ENCODE measurements at places on chromosomes 5 and 9.

DNA sequence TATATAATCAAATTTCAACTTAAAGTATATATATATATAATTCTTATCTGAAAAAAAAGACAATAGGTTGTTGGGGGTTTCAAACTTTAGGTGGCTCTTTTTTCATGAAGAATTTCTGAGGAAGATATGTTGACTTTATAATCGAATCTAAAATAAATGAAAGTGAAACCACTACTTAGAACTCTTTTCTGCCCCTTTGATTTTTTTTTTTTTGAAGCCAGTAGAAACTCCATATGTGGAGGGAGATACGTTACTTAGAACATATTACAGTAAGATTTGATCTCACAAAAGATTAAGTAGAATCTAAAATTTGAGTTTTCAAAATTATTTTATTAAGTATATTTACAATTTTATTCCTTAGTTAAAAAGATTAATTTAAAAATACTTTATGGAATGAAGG, 96.9 kb downstream of the ATG10 start:
- DNase-seq = no peak

DNA sequence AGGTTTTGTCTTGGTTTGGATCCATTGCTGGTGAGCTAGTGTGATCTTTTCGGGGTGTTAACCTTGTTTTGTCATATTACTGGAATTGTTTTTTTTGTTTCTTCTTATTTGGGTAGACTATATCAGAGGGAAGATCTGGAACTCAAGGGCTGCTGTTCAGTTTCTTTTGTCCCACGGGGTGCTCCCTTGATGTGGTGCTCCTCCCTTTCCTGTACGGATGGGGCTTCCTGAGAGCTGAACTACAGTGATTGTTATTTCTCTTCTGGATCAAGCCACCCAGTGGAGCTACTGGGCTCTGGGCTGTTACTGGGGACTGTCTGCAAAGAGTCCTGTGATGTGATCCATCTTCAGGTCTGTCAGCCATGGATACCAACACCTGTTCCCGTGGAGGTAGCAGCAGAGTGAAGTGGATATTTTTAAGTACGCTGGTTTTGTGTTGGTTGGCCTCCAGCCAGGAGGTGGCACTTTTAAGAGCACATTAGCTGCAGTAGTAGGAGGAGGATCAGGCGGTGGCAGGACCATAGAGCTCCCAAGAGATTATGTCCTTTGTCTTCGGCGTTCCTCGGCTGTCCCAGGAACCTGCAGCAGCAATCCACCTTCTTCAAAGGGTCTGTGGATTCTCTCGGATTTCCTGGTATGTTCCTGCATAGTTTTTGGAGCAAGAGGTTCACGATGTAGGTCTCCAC, 27.2 kb downstream of the SCAMP1 start:
- DNase-seq = no peak

GRCh38 chr5:115429345-115429940, 115.1 kb downstream of the FEM1C start:
- DNase-seq = no peak

DNA sequence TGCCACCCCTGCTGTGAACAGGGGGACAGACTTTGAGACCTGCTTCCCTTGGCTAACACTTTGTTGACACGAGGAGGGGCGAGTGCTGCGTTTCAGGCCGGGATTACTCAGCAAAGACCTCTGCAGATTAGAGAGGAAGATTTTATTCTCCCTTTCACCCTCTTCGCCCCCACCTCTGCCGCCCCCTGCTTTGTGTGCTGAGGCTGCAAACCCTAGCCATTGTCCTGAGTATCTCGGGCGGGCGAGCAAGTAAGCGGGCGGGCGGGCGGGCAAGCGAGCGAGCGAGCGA, 6.0 kb downstream of the ISL1 start:
- no peak for DNase-seq

GRCh38 chr5:28254846-28255245, 1216.5 kb upstream of the CDH9 start:
- no peak for DNase-seq

DNA sequence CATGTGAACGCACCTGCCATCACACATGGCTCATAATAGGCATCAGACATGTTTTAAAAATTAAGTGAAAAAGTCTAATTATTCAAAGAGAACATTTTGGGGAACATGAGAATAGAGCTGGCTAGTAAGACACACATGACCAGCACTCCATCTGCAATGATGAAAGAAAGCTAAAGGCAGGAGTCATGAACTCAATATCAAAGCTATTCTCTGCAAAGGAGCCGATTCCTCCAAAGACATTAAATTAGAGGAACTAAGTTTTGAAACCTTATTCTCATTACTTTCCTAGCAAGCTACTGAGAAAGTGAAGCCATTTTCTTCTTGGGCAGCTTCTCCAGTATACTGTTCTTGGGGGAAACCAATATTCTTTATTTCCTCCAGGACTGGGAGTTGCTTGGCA, 172.0 kb downstream of the CRB2 start:
- DNase-seq = no peak

DNA sequence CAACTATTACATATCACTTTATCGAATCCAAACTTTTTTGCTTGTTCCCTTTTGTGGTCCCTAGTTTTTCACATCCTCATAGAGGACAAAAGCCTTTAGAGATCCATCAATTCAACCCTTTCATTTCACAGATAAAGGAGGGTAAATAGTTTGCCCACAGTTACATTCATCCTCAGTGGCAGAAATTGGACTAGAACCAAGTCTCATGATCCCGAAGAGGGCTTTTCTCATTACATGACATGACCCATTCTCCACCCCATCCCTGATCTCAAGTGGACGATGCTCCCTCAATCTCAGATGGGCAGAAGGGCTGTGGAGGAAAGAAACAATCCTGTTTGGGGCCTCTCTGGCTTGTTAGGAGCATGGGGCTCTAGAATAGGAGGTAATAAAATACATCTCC, 23.1 kb downstream of the TICAM2 start:
- no peak for DNase-seq

DNA sequence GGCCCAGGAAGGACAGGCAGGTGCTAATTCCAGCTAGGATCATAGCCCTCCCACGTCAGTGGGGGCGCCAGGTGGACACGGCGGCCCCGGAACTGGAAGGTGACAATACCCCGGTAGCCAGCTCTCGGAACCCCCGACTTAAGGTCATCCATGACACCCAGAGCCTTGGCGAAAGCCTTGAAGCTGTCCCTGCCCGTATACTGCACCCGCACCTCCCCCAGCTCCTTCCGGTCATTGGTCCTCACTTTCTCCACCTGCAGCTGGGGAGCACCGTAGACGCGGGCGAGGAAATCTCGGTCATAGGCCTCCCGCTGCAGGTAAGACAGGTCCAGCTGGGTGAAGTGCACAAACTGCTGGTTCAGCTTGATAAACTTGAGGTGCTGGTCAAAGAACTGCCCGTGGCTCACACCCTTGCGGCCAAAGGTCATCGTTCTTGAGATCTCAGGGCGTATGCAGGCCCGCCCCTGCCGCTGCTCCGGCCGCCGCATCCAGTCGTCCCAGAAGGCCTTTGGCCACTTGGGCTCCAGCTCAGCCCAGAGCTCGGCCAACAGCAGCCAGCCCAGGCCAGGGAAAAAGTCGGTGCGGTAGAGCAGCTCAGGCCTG, 10.9 kb downstream of the MGAT1 start:
- no peak for DNase-seq

- DNase-seq = no peak
Measured at GRCh38 chr5:133149345-133149744, 97.5 kb downstream of the HSPA4 start.

DNA sequence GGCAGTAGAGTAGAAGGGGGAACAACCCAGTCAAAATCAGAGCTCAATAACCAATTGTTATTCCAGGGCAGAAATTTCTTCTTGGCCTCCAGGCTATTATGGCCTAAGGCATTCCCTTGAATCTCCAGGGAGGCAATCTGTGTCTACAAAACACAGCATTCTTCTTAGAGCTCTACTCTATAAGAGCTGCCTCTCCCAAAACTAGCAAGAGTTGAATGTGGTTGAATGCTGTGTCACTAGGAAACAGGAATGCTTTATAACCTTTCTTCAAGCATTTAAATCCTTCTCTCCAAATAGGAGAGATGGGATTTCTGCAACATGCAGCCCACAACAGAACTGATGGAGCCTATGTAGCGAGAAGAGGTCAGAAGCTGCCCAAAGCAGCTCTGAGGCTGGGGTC, 97.1 kb upstream of the APC start:
- no peak for DNase-seq

- peak; percentile 66 for DNase-seq
Measured at GRCh38 chr5:43039471-43040286, 440 bp downstream of the ANXA2R start.

- DNase-seq = no peak
Measured at GRCh38 chr9:124501771-124502320, 5.4 kb downstream of the NR5A1 start.

- DNase-seq = no peak
Measured at GRCh38 chr5:35856765-35857351, at the start of gene IL7R. TSS of gene IL7R (plus strand) at chr5:35856891. CDS start at chr5:35856978, 87 bp downstream.

GRCh38 chr9:129235041-129235930, 57.2 kb upstream of the IER5L start:
- no peak for DNase-seq

GRCh38 chr9:36136272-36136893, at the start of gene GLIPR2:
TSS of gene GLIPR2 (plus strand) at chr9:36136733. CDS start at chr9:36136779, 46 bp downstream.
- DNase-seq = peak; percentile 43

DNA sequence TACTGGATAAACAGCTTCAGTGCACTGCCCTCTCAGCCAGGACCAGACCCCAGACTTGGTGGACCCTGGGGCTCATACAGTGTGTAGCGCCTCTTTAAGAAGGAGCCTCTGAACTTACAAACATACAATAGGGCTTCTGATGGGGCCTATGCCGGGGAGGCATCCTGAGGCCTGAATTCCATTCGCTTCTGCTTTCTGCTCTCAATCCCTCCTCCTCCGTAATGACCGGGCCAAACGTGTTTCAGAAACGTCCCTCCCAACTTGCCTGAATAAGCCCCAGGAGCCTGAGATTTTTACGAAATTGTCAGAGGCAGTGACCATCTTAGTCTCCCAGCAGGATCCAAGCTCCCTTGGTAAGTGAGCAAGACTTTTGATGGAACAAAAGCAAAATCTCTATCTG, 128.1 kb upstream of the BOD1 start:
- no peak for DNase-seq

GRCh38 chr9:132842124-132843044, 35.7 kb downstream of the AK8 start:
- no peak for DNase-seq

GRCh38 chr9:32384002-32384363, 460 bp upstream of the ACO1 start:
- no peak for DNase-seq

- DNase-seq = no peak
Measured at GRCh38 chr9:133836001-133836758, 98.0 kb upstream of the SARDH start.

- DNase-seq = no peak
Measured at GRCh38 chr5:132704875-132705274, 31.1 kb downstream of the IL4 start.

DNA sequence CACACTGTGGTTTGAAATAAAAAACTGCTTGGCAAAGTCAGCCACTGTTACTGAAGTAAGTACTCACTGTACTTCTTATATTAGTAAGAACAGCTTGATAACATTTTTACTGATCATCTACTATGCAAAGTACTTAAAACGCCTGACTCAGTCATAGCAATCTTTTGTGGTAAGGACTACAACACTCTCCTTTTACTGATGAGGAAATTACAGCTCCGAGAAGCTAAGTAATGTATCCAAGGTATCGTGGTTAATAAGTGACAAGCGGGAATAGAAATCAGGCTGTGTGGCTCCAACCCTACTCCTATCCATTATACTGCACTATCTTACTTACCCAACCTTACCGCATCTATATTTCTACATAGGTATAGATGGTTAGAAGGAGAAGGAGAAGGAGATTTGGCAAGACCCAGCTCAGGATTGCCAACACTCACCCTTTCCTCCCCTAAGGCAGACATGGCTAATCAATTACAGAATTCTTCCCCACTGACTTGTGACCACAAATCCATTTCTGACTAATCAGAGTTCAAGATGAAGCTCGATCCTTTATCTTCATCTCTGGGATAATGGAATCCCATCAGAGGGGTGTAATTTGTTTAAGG, 281.4 kb downstream of the SPOCK1 start:
- no peak for DNase-seq

GRCh38 chr9:99160173-99160572, 55.3 kb downstream of the TGFBR1 start:
- DNase-seq = no peak

DNA sequence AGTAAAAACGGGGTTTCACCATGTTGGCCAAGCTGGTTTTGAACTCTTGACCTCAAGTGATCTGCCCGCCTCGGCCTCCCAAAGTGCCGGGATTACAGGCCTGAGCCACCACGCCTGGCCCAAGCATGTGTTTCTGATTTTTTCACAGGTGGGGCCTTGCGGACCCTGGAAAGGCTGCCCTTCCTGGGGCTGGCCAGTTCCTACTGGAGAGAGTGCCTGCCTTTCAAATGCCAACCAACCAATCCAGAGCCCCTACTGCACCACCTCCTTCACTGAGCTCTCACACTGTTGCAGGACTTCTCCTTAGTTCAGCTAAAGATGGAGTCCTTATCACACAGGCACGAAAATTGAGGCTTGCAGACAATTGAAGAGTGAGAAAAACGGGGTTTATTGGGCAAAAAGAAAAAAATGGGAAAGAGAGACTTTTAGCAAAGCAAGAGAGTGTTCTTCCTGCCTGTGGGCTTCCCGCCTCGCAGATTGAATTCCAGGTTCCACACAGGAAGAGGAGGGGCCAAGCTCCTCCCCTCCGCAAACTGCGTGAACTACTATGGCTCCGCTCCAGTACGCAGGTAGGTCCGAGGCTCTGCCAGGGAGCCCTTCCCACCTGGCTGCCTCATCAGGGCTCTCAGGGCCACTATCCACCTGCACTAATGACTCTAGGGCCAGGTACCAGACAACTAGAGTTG, 8.3 kb upstream of the CMBL start:
- DNase-seq = no peak

DNA sequence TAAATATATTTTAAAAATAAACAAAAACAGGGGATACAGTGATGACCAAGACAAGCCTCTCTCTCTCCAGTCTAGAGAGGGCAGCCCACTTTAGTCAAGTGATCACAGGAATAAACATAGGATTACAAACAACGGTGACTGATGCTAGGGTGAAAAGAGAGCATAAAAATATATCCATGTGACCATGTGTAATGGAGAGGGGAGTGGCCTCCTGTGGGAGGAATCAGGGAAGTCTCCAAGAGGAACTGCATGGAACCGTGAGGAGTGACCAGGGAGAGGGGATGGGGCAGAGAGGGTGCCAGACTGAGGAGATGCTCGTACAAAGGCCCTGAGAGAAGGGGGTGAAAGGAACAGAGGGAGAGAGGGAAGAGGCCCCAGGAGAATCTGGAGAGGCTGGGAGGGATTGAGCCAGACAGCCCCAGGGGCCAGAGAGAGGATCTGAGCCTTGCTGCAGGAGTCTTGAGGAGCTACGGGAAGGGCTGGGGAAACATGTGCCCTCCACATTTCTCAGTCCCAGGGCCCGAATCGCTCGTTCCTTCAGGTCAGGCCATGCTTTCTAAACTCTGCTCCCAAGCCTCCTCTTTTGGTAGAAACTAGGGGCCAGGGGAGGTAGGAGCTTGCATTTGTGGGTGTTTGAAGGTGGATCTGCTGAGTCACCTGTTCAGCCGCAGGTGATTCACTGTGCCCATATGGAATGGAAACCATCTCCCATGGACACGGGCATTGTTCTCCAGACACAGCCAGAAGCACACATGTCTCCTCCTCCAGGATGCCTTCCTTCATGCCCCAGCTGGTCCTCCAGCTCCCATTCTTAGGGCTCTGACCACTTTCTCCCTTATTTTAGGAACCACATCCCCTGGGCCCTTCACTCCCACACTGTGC, 63.8 kb downstream of the PAX5 start:
- DNase-seq = no peak
